ENCODE measurements at places on chromosomes 7 and 10. TPM values are rescaled to one million over a fixed set of nuclear protein-coding genes. Genes with fewer than 3 reads are reported as not detected.

SPDYE2 gene
- total RNA-seq, result not detected

MOSPD3 gene
- 9.2 TPM for total RNA-seq

MMP21 gene
- total RNA-seq, result not detected

CPN1 gene
- not detected for total RNA-seq

UCMA gene
- total RNA-seq, result not detected

GRCh38 chr7:88204525-88205110, 15.2 kb downstream of the SRI start:
- no peak for DNase-seq

GRCh38 chr10:34906067-34906965, 91.2 kb upstream of the PARD3 start:
- no peak for DNase-seq

GRCh38 chr7:86643561-86644281, at the start of gene GRM3:
Gene GRM3, plus strand, starts transcription at chr7:86643909. Its CDS starts 121,237 bp downstream, at chr7:86765146.
- no peak for DNase-seq

GRCh38 chr7:102873470-102874165, 39.2 kb upstream of the LRRC17 start:
- DNase-seq, result no peak

DNA sequence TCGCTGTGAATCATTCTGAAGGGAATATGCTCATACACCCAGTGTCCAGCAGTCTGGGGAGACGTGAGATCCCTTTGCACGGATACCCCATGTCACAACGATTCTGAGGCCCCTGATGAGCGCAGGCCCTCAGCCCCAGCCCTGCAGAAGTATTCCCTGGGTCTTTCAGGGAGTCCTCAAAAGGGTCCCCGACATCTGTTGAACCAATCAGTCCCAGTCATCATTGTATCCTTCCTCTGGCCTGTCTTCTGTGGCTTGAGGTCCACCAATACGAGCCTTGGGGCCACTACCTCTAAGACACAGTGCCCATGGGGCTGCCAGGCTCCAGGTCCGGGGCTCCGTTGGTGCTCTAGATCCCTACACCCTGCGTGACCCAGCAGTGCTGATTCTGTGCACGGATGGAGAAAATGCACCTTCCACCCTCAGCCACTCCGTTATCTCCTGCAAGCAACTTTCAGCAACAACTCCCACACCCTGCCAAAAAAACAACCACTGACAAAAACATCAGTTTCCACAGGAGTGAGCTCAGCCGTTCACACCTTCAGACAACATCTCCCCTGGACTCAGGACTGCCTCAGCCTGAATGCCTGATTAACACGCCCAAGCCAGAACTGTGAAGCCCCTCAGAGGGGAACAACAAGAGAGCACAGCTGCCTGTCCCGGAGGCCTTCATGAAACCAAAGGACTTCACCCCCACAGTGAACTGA, 46.9 kb upstream of the KDM7A start:
- DNase-seq, result no peak

GRCh38 chr10:123535386-123535785, 130.8 kb upstream of the GPR26 start:
- DNase-seq, result no peak

All from cardiac septum (tissue), 1 donor.